GM12864 (cell line): ENCODE measurements at places on chromosomes 3 and 15.

GRCh38 chr3:65200310-65200970 is 512.6 kb upstream of the ADAMTS9 start:
- no peak for DNase-seq

GRCh38 chr15:71424765-71425164 is 309.5 kb downstream of the THSD4 start:
- DNase-seq = no peak

DNA sequence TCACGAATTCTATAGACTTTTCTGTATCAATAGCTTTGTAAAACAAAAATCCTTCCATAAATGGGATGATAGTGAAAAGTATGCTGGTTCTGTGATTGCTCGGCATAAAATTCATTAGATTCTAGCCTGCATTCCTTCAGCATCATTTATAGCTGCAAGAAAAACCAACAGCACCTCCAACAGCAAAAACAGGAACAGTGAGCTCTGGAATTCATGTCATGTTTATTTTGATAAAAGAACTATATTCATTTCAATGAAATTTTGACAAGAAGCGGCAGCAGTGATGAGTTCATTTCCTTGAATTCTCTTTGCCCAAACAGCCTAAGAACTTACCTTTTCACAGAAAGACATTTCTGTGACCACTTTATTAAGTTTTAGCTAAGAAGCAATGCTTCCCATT is 515.2 kb upstream of the CCDC54 start:
- DNase-seq = no peak

DNA sequence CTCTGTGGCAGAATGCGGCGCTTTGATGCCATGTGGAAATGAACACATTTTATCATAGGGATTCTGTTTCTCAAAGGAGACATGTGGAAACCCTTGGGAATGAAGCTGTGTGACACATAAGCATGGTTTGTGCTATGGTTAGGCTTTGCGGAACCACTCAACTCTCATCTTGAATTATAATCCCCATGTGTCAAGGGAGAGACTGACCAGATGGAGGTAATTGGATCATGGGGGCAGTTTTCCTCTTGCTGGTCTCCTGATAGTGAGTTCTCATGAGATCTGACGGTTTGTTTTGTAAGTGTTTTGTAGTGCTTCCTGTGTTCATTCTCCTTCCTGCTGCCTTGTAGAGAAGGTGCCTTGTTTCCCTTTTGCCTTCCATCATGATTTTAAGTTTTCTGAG is 1109.2 kb upstream of the ALCAM start:
- no peak for DNase-seq

- DNase-seq = no peak
Measured at GRCh38 chr3:62990704-62991413, 115.6 kb upstream of the CADPS start.

DNA sequence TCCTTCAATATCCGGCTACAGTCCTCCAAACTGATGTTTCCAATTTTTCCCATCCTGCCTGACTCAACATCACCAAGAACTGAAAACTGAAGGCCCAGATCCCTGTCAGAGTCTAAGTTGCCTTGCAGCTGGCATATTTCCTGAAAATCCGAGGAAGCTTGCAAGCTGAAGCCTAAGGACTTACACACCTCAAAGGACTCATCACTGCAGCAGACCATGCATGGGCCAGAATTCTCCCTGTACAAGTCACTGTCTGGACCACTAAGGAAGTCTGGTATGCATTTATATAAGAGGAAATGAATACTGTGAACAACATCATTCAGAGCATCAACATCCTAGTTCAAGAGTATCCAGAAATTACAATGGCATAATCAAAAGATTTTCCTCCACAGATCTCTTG is 548.8 kb upstream of the MDFIC2 start:
- no peak for DNase-seq

- DNase-seq = no peak
Measured at GRCh38 chr3:180973543-180973942, 16.0 kb downstream of the DNAJC19 start.

DNA sequence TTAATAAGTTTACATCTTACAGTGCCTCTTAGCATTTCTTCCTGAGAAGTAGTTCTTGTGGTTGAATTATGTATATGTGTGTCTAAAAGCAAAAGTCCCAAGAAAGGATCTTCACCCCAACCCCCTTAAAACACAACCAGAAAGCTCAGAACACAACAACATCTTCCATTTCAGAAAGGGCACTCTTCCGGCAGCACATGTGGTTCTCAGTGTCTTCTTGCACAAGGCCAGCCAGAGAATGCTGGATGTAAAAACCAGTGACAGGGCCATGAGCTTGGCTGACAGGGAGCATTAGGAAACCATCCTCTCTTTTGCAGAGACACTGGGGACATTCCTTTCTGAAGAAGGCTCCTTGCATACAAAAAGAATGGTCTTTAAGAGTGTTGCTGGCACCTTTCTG is 45.0 kb downstream of the EEFSEC start:
- no peak for DNase-seq

DNA sequence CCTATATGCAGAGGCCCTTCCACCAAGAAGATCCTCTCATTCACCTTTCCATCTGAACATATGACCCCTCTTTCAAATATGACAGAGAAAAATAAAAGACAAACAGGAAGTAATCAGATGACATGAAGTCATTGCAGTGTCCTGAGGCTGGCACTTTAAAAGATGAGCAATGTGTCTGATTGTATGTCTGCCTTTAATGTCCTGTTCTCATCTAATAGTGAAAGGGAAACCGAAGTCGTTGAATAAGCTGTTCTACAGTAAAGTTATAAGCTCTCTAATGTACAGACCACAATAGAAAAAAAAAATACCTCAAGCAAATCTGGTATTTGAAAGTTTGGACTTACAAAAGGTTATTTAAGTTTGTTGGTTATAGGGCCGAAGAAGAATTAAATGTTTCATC is 243.0 kb downstream of the CLSTN2 start:
- DNase-seq = no peak

DNA sequence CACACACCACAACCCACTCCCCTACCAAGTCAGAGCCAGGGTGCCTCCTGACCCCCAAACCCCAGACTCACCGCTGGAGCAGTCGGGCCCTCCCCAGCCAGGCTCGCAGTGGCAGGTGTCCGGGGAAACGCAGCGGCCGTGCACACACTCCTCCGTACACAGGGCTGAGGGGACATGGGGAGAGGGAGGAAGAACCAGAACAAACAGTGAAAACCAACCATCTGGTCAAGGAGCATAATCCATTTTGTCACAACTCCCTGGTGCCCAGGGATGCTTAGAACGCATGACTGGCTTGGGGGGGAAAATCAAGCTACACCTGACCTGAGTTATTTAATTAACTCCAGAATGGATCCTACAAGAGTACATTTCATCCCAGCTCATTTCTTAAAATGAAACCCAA is 159.2 kb downstream of the MEGF11 start:
- no peak for DNase-seq

DNA sequence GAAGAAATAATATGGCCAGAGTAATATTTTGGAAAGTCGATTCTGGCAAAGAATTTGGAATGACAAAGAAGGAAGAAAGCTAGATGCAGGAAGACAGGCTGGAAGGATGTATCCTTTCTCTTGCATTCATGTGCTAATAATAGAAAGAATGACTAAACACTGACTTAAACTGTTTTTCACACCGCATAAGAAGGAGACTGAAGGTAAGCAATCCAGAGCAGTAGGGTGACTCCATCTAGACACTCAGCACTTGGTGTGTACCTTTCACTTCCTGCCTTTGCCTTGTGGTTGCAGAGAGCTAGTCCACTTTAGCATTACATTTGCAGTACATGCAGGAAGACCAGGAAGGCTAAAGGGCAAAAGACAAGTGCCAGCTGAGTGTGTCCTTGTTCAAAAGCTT is 234.6 kb downstream of the RBMS3 start:
- DNase-seq = no peak

- DNase-seq = no peak
Measured at GRCh38 chr3:23877329-23877980, 39.3 kb downstream of the NKIRAS1 start.

- no peak for DNase-seq
Measured at GRCh38 chr3:38204599-38205471, 39.5 kb downstream of the OXSR1 start.

- DNase-seq = no peak
Measured at GRCh38 chr3:194114123-194114522, 21.8 kb upstream of the HES1 start.

GRCh38 chr3:47496892-47497291 is 16.6 kb downstream of the ELP6 start:
- DNase-seq = no peak

DNA sequence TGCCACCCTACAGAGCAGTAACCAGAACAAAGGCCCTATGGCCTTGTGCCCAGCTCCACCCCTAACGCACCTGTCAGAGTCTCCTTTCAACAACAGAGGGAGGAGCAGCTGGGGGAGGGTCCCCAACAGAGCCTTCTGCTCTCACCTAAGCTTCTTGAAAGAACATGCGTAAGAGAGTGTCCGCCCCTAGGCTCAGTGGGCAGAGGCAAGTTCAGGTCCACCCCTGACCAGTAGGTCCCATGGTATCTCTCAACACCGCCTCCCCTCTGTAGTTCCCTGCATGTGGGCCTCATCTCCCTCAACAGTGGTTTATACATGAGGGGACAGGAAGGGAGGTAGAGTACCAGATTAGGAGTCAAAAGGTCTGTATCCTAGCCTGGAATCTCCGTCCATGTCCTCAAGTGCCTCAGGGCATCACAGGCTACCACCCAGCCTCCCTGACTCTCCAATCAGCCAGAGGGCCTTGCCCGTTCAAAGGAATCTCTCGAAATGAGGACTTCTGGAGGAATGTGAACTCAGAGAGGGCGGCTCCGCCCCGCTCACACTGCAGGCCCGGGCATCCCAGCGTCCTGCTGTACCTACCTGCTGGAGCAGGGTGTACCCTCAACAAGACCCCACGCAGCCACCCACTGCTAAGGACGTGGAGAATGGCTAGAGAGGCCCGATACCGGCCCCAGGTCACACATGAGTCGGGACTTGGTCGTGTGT is 680 bp downstream of the POC1A start:
- DNase-seq = no peak

DNA sequence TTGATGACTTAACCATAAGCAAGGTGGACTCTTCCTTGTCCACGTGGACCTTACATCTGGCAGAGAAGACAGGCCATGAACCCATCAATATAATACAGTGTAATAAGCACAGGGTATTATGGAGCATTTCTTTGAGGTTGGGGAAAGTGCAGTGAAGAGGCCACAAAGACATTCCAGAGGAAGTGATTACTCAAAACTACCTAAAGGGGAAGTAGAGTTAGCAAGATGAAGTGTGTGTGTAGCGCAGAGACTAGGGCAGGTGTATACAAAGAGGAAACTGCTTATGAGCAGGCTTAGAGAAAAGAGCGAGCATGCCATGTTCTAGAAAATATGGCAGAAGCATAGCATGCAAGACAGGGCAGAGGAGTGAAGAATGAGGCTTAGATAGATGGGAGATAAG is 17.9 kb downstream of the CP start:
- peak; percentile 49 for DNase-seq

GRCh38 chr3:127709320-127710060 is 36.7 kb downstream of the ABTB1 start:
- no peak for DNase-seq

GRCh38 chr3:56303487-56303886 is 164.8 kb downstream of the ERC2 start:
- peak; percentile 40 for DNase-seq

- no peak for DNase-seq
Measured at GRCh38 chr15:37743826-37744225, 190.6 kb upstream of the TMCO5A start.

DNA sequence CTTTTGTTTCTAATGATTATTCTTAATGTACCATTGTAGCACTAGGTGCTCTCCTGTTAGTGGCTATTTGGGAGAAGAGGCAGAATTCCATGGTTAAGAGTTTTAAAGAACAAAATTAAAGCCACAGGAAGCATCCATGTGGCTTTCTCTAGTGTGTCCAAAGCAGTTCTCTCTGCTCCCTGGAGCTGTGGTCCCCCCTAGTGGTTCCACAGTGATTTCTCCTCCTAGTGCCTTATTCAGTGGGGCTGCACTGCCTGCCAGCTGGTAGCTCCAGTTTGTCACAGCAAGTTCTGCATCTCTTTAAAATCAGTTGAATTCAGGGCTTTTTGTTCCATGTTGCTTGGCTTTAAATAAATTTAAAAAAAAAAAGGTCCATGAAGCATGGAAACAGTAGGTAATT is 39.6 kb upstream of the FAM98B start:
- no peak for DNase-seq

GRCh38 chr15:97072545-97072944 is 742.0 kb downstream of the NR2F2 start:
- DNase-seq = no peak

- no peak for DNase-seq
Measured at GRCh38 chr3:73513260-73513659, 111.5 kb downstream of the PDZRN3 start.

DNA sequence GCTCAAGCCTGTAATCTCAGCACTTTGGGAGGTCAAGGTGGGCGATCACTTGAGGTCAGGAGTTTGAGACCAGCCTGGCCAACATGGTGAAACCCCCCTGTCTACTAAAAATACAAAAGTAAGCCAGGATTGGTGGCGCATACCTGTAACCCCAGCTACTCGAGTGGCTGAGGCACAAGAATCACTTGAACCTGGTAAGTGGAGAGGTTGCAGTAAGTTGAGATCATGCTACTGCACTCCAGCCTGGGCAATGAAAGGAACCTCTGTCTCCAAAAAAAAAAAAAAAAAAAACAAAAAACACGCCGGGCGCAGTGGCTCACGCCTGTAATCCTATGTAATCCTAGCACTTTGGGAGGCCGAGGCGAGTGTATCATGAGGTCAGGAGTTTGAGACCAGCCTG is 18.9 kb upstream of the AP4E1 start:
- no peak for DNase-seq

- no peak for DNase-seq
Measured at GRCh38 chr3:42891042-42891441, 14.9 kb upstream of the ZNF662 start.

GRCh38 chr3:140004271-140004670 is 69.3 kb downstream of the CLSTN2 start:
- no peak for DNase-seq

DNA sequence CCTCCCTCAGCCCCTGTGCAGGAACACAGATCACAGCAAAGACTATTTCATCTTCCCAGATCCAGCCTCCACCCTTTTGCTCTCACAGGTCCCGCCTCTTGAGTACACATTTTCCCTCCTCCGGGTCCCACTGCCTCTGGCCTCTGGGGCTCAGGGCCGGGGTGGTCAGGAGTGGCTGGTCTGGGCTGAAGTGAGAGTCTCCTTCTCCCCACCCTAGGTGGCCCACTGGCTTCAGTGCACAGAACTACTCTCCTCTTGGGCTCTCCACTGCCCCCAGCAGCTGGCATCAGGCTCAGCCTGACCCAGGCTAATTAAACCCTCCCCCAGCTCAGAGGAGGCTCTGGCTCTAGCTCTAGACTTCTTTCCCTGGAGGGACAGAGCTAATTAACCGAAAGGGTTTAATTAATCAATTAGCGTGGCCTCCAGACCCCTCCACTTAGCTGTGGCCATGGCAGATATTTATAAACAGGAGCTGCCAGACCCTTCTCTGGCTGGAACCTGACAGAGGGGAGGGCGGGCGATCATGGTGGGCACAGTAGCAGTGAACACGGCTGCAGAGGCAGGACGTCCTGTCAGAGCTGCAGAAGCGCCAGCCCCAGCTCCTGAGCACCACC is 15.1 kb downstream of the DUSP7 start:
- DNase-seq = no peak
